Right renal pelvis (tissue), 4 donors: ENCODE measurements at places on chromosomes 16 and 17.

- DNase-seq = no peak
Measured at GRCh38 chr17:47918991-47919390, 22.4 kb upstream of the PNPO start.

DNA sequence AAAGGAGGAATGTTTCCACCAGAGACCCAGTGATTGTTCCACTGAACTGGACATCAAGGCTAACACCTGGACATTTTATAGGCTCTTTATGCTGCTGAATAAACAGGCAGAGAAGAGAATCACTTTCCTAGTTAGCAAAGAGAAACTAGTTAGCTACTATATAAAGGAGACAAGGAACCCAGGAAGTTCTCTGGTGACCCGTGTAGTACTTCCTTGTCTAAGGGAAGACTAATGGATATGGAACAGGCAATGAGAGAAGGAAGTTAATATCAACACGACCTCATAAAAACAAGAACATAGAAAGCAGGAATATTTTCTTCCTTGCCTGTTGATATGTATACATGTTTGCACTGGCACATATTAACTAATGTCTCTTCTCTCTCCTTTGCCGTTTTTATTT, 30.8 kb upstream of the RPL38 start:
- no peak for DNase-seq

GRCh38 chr17:3006801-3007200, 56.6 kb downstream of the OR1D5 start:
- no peak for DNase-seq

- DNase-seq = no peak
Measured at GRCh38 chr17:67165201-67165600, 79.8 kb downstream of the HELZ start.

- no peak for DNase-seq
Measured at GRCh38 chr17:13749891-13750235, 148.1 kb upstream of the HS3ST3A1 start.

DNA sequence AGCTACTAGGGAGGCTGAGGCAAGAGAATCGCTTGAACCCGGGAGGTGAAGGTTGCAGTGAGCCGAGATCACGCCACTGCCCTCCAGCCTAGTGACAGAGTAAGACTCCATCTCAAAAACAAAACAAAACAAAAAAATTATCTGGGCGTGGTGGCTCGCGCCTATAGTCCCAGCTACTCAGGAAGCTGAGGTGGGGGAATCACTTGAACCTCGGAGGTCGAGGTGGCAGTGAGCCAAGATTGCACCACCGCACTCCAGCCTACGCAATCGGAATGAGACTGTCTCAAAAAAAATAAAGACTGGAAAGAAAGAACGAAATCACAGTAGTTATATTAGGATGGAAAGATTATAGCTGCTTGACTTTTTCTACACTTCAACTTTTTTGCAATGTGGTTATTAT, 18.9 kb downstream of the COG1 start:
- DNase-seq = no peak
